Mucosa of descending colon (tissue), 3 donors: ENCODE measurements at places on chromosomes 6 and 20.

GRCh38 chr6:122352981-122353664 is 46.3 kb upstream of the HSF2 start:
- no peak for DNase-seq

GRCh38 chr6:88380083-88380482 is 213.9 kb upstream of the CNR1 start:
- DNase-seq = no peak

DNA sequence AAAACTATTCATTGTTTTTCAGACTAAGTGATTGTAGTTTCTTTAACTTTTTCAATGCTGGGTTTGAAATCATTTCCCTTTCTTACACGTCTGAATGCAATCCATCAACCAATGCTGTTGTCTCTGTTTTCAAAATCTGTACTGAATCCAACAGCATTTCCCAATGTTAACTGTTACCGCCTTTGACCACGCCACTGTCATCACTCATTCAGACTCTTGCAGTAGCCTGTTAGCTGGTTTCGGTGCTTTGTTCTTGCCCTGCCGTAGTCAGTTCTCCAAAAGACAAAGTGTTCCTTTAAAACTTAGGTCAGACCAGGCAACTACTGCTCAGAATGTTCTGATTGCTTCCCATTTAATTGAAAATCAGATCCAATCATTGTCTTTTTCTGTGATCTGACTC is 131.3 kb downstream of the PLCB4 start:
- DNase-seq = no peak

DNA sequence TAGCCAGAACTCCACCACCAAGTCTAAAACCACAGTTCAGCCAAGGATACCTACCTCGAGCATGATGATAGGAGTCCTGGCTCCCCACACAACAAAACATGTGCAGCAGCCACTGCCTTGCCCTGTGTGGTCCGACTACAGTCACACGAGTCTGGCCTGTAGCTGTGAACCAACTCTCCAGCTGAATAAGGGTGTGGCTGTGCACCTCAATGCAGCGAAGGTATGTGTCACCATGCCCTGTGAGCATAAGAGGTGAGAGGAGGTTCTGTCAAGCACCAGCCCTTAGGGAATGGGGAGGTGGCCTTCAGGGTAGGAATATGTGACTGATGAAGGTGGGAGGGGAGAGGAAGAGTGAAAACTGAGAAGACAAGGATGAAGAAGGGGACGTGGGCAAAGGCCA is 16.7 kb upstream of the KHDC1L start:
- no peak for DNase-seq

DNA sequence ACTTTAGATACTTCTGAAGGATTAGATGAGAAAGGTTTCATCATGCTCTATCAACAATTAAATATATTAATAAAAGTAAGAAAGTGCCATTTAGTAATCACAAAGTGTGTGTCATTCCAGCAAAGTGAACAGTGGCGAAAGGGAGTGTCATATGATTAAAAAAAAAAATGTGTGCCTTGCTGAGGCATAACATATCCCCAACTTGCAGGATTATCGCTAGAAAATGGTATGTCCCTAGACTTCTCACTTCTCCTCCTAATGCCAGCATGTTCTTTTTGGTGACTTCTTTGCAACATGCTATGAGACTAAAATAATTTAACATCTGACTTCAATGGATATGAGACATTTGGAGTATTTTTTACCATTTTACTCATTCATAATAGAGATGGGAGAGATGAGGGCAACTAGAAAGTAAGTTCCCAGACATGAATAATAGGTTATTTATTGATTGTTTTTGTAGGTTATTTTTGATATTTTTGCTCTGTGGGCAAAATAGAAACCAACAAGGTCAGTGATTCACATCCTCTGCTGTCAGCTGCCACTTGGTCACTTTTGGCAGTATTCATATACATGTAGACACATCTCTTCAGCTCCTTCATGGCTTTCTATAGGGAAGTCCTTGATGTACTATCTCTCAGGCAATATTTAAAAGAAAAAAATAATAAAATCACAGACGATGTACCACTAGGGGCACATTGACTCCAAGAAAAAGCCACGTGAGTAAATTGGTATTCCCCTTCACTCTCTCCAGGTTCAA is 370.1 kb downstream of the BMP2 start:
- no peak for DNase-seq

- DNase-seq = no peak
These were observed 16.9 kb upstream of the MLIP start for GRCh38 chr6:54094293-54094692.

DNA sequence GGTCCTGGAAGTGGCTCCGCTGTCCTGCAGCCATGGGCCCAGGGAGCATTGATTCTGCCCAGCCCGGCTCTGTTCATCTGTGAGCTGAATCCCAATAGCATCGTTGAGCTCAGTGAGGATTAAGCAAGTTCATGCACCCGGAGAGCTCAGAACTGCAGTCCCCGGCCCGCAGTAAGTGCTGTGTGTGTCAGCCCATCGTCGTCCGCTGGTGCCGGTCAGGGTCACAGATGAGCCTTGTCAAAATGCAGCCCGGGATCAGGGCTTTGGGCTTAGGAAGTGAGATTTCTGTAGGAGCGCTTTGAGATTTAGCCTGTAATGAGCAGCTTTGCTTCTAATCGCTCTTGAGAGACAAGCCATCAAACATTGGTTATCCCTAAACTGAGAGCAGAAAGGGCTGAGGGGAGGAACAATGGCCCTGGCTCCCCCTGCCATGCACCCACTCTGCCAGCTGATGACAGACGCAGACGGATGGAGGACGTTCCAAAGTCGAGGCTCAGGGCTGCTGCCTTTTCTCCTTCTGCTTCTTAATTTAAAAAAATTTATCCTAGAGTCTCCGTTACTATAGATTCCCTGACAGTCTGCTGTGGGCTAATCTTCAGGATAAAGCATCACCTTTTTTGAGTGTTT is 25.6 kb upstream of the SULF2 start:
- no peak for DNase-seq

GRCh38 chr6:158506601-158507000 is 53.3 kb upstream of the TMEM181 start:
- DNase-seq = peak; percentile 12

- no peak for DNase-seq
These were observed 304.5 kb downstream of the EYS start for GRCh38 chr6:65402564-65402963.

DNA sequence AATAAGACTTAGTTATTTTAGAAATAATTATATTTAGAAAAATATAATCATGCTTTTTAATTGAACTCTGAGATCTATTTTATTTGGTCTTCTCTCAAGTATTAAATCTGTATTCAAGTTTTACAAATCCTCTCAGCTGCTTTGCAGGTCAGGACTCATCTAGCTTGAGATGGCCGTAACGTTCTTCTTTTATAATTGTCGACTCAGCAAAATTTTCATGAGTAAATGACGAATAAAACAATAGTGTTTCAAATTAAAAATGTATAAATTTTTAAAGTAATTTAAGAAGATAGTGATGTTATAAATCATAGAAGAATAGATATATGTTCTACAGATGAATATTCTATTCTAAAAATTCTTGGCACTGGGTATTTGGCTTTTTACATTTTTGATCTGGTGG is 957.1 kb upstream of the EYS start:
- no peak for DNase-seq

DNA sequence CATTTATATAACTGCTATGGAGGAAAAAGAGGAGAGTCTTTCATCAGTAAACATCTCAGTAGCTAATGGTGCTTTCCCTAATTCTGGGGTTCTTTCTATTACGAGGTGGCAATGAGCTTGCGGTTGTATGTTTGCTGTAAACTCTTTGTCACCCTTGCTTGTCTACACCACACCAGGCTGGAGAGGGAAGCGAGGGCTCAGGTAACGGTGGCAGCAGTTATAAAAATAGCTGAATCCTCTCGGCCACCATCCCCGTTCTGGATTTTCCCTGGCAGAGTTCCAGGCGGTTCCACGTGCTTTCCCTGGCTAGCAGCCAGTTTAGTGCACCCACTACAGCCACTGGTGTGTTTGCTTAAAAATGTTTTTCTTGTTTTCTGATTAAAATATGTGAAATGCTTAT is 39.0 kb downstream of the MAS1 start:
- peak; percentile 40 for DNase-seq

DNA sequence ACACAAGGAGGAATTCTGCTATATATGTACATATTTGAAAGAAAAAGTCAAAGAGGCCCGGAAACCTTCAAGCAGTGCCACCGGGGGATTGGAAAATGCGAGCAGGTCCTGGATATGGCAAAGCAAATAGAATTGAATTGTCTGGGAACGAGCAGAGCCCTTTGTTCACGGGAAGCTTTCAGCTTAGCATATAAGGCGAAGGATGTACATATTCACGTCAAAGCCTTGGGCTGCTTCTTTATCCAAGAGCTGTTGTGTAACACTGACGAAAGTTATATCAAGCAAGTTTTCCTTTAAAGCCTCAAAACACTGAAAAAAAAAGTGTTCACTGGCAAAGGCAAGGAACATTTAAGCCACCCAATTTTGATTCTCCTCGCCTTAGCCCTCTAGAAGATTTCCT is 171.0 kb downstream of the GPX5 start:
- DNase-seq = no peak

- DNase-seq = no peak
These were observed 265.0 kb upstream of the TAB2 start for GRCh38 chr6:149052350-149053106.

DNA sequence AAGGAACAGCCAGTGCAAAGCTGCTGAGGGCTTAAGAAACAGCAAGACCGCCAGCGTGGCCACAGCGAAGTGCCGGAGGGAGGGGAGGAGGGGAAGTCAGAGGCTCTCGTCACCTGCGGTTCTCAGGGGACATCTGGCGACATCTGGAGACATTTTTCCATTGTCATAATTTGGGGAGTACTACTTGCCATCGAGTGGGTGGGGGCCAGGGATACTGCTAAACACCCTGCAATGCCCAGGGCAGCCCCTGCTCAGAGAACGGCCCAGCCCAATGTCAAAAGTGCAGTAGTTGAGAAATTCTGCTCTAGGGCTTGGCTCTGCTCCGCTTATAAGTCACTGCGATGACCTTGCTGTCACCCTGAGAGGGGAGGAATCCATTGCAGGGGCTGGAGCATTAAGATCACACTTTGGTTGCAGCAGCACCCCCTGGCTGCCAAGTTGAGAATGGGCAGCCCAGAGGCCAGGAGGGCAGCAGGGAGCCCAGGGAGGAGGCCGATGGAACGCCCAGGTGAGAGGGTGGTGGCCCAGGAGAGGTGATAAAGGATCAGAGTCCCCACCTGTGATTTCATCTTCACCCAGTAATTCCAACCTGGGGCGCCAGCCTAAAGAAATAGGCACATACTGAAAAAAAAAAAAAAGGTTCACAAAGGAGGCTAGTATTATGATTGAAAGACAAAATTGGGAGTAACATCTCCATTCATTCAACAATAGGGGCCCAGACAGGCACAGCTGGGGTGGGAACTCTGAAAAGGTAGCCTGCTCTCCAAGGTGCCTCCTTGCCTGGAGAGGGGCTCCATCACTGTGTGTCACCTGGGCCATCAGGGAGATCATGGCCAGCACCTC is 218.2 kb downstream of the BMP7 start:
- peak; percentile 34 for DNase-seq

- no peak for DNase-seq
These were observed 96.0 kb upstream of the CNKSR3 start for GRCh38 chr6:154606457-154606856.

DNA sequence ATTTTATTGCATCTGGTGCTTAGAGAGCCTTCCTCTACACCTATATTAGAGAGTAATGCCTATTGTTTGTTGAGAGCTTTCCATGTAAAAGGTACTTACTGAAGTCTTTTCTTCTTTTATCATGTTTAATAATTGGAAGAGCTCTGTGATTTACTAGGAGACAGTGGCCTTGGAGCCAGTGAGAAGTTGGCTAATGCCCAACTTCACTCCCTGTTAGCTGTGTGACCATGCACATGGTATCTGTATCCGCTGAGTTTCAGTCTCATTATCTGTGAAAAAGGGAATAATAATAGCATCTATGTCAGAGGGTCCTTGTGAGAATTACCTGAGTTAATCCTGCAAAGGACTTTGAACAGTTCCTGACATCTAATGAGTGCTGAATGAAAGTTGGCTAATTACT is 105.0 kb downstream of the CD109 start:
- DNase-seq = no peak

DNA sequence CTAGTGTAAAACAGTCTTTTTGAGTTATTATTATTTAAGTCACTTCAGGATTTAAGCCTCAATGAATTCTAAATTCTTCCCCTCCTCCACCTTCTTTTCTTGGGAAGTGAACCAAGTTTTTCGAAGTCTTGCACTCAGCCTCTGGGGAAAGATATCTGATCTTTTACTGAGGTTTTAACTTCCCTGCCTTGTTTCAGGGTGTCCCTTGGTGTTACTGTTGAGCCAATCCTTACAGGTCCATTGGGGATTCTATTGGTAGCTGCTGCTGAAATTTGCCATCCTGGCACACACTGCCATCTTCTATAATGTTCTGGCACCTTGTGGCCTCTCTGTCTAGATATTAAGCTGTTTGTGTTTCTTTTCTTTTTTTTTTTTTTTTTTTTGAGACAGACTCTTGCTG is 31.7 kb downstream of the BEND6 start:
- DNase-seq = no peak

DNA sequence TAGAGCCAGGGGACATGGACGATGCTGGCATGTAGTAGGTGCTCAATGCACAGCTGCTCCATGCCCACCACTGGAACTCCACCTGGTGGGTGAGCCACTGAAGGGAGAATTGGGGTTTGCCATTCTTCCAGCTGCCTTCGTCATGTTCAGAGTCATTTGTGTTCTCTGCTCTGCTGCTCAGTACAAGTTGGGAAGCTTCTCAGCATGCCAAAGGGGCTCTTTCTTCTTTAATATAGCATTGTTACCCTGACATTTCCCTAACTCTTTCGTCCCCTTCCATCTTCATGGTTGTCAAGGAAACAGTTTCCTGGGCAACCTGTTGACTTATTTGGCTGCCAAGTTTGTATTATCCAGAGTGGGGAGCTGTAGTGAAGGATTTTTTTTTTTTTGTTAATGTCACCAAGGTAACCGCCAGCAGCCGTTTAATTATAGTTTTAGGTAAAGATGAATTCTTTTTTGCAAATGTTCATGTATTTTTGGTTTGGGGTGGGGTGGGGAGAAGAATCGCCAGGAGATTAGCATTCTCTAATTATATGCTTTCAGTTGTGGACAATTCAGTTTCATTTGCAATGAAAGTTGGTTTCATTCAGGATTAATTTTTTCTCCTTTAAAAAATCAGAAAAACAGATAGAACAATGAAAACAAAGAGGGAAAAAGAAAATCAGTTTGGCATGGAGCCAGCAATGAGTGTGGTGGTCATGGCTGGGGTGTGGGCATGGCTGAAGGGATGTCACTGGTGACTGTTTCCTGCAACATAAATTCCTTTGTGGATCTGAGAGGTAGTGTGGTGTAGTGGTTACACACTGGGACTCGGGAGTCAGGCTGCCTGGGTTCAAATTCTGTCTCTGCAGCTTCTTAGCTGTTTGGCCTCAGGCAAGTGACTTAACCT is 73.0 kb upstream of the KCNG1 start:
- no peak for DNase-seq
